ENCODE measurements at places on chromosomes 5 and 9.

DNA sequence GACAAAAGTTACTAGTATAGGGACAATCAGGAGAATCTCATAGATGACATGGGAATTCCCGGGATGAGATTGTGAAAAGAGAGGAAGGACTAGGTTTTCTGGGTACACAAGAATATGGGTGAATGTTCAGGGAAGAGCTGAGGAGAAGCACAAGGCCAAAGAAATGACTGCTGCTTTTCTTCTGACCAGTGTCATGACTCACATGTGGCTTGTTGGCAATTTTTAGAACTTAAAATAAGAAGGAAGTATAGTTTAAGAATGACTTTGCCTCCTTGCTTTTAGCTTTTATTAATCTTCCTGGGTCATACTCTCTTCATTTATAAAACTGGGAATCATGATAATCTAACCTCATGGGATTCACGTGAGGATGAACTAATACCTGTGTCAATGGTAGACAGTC lies 652.4 kb upstream of the MEF2C start:
- no peak for DNase-seq

DNA sequence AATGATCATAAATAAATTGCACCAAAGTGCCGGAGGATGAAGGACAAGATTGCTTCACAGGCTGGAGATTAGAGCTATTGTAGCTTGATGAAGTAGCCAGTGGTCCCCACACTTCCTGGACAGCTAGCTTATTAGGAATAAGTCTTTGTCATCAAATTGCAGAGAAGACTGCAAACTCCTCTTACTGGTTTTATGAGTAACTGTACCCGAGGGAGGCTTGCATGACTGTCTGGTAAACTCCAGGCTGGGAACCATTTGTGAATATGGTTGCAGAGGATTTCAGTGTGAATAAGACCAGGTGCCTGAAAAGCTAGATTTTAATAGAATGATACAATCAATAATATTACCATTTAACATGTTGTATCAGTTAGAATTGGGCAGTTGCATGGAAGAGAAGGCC lies 36.5 kb upstream of the SEMA5A start:
- DNase-seq, result no peak

DNA sequence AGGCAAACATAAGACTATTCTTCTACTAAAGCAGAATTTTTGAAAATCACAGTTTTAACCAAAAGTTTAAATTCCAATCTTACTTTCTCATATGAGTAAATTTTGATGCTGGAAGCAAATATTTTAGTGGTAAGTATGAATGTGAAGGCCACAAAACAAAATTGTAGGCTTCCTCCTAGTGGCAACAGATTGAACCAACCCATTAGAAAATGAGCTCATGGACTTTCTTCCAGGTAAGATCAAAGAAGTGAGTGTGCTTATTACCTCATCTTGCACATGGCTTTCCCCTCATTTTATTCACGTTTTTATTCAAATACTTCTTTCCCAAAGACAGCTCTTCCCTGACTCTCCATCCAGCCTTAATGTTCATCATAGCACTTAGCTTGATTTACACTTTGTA lies 16.5 kb upstream of the RLN2 start:
- no peak for DNase-seq

DNA sequence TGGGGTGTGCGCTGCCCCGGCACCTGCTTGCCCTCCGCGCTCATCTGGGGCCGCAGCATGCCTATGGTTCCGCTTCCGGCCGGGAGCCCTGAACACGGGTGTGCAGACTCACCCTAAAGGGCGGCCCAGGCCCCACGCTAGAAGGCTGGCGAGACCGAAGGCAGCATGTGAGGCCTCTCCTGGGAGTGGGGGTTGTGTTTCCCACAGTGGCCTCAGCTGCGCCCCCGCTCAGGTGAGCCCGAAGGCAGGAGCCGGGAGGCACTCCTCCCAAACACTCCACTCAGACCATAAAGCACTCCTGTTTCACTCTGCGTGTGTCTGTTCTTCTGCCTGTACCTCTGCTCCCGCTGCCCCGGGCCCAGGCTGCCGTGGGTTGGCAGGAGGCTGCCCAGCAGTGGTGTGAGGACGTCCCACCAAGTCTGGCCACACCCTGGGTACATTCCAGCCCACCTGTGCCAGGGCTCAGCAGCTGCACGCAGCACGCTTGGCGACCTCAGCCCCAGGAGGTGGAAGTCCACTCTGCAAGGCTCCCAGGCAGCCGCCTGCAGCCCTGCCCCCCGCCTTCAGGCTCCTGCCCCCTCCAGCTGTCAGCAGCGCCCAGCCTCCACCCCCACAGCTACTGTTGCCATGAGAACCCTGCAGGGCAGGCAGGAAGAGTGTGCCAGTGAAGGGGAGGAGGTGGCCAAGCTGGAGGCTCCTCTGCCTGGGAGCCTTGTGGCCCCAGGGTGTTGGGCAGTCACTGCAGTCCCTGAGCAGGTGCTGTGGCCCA lies 1.2 kb upstream of the AJM1 start:
- DNase-seq, result no peak

DNA sequence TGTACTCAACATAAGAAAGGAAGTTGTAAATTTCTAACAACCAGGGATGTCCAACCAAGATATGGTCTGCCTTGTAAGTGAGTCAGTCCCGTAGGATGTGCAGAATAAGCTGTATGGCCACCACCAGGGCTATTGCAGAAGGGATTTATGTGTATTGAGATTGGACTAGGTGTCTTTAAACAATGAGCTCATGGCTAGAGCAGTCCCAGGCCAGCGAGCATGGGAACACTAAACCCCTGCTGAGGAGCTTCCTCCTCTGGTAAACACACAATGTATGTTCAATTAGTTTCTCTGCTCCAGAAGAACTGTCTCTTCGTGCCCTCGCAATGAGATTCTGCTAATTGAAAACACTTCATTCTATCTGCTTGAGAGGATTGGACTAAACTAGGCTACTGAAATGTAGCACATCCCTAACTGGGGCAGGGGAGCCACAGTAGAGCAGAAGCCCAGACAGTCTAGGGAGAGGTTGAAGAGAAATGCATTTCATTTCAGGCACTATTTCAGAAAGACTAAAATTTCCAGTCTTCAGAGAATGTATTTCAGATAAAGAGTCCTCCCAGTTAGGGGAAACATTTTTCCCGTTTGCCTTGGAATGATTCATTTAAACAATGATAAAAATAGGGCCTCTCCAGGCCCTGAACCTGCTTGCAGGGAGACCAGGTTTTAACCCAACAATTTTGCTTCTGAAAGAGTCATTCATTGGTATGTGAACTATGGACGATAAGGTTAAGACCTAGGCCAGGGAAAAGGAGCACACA lies 154.7 kb downstream of the FAM114A2 start:
- no peak for DNase-seq

GRCh38 chr9:99745085-99745484 lies 76.6 kb upstream of the NR4A3 start:
- no peak for DNase-seq

- no peak for DNase-seq
Observed at GRCh38 chr5:139474890-139475791, 4.3 kb downstream of the SMIM33 start.

DNA sequence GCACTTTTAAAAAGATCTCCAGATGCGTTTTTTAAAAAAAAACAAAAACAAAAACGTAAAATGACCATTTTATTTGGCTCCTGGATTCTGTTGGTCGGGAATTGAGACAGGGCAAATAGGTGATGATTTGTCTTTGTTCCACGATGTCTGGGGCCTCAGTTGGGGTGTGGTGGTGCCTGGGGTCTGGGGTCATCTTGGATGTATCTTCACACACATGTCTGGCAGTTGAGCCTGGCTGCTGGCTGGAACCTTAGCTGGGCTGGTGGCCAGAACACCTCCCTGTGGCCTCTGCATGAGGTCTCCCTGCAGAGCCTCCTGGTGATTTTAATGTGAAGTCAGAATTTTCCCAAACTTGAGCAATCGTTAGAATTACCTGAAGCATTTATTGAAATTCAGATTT lies 42.5 kb upstream of the BASP1 start:
- no peak for DNase-seq

DNA sequence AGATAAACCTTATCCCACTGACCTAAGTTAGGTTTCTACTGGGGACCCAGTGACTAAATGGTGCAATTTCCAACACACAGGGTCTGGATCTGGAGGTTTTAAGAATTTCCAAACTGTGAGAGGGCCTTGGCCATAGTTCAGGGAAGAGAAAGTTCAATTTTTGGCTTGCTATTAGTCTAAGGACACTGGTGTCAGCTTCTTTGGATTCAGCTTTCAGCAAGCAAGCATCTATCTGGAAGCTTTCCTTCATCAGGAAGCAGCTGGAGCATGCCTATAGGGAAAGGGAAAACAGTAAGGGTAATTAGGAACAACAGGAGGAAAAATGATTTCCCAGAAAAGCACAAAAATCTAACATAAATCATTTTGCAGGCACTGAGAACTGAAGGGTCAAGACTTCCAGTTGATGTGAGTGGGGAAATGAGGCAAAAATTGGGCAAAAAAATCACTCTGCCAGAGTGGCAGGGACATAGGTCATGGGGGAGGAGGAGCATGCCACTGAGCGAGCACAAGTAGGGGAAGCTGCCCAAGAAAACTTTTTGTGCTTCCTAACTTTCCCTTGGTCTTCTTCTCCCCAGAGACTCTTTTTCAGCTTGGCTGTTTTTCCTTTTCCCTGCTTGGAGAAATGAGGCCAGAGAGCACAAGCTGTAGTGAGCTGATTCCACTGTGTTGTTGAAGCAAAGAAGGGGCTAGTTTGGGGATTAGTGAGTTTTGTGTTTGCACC lies 299.6 kb downstream of the FGF10 start:
- no peak for DNase-seq

GRCh38 chr5:92544596-92544995 lies 1036.4 kb downstream of the NR2F1-AS1 start:
- DNase-seq, result no peak

DNA sequence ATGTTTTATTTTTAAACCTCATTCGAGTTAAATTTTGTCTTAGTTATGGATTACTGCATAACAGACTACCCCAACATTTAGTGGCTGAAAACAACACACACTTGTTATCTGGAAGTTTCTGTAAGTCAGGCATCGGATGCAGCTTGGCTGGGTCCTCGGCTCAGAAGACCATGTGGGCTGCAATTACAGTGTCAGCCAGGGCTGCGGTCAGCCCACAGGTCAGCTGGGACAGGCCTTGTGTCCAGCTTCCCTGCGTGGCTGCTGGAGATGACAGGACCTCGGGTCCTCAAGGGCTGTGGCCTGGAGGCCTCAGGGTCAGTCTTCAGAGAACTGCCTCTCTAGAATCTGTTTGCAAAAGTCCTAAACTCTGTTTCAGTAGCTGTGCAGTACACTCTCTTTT lies 219.0 kb upstream of the IRX1 start:
- DNase-seq, result no peak

DNA sequence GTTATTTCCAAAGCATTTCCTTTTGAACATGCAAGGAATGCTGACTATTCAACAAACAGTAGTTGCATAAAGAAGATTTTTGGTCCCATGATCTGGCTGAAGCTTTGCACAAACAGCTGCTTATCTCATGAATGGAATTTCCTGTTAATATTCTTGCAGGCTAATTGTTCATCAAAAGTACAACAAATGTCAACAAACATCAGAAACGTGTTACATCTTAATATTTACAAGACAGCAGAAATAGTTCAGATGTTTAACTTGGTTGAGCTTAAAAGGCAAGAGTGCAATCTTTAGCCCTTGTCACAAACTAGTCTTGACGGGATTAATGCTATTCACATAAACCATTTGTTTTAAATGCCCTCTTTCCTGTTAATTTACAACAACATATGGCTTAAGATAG lies 47.9 kb upstream of the BASP1 start:
- DNase-seq, result no peak

- DNase-seq, result no peak
Observed at GRCh38 chr9:95217936-95218335, 99.6 kb downstream of the FANCC start.

DNA sequence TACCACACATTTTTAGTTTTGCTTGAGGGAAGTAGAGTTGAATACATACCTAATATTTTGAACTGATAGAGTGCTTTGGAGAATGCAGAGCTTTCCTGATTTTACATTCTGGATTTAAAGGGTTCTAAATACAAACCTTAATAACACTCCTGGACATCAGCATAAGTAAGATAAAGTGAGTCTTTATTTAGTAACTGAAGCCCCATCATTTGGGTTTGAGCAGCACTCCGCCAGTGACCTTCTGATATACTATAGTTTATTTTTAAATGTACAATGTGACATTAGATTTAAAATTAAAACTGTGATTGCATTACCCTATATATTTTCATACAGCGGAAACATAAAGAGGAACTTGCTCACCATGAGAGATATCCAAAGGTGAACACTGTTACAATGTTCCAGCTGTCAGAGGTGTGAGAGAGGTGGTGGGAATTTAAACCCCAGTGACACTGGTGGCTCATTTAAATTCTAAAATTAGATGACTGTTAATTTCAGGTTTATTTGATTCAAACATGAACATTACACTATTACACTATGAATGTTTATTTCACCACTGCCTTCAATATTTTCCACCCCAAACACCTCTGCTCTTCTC lies 203.0 kb upstream of the PCSK5 start:
- DNase-seq, result no peak

DNA sequence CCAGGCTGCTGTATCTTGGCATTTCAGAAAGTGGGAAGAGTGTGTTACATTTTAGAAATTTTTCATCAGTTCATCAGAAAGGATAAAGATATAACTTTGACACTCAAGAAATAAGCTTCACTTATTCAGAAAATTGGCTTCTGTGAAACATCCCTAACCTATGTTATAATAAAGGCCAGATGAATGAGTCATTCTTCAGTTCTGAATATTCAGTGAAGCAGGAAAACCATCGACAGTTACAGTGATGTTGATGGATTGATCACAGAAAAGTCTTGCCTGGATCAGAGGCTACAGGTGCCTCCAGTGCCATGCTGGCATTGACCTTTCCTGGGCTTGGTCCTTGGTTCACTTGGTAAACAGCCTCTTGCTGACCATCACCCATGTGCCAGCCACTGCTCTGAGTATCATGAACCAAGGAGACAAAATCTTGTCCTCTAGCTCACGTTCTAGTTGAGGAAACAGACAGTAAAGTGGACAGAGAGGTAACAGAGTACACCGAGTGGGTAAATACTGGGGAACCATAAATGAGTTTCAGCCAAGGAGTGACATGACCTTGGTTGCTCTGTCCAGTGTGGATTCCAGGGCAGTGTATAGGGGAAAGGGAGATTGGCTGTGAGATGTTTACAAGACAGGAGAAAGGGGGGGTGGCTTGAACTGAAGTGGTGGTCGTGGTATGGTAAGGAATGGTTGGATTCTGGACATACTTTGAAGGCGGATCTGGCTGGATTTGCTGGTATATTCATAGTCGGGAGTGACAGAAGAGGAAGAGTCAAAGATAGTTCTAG lies 98.6 kb downstream of the AMBP start:
- DNase-seq, result no peak

GRCh38 chr5:145521066-145521465 lies 314.1 kb downstream of the PRELID2 start:
- no peak for DNase-seq

GRCh38 chr5:172424808-172425207 lies 29.5 kb downstream of the SH3PXD2B start:
- DNase-seq, result no peak

GRCh38 chr9:114900942-114901802 lies 29.2 kb downstream of the TNFSF8 start:
- no peak for DNase-seq

- no peak for DNase-seq
Observed at GRCh38 chr9:20594608-20595007, 27.7 kb downstream of the MLLT3 start.

All from stimulated activated CD8-positive, alpha-beta memory T cell treated with anti-CD3 and anti-CD28 coated beads, Interleukin-7, amount 100 ng/mL, for 24 hours (primary cell).